ENCODE measurements at places on chromosomes 12 and 14. TPM values are rescaled to one million over a fixed set of nuclear protein-coding genes. Genes with fewer than 3 reads are reported as not detected.

HOXC9 gene
- total RNA-seq, result 4.2 TPM

NOVA1 gene
- 12.5 TPM for total RNA-seq

KLRD1 gene
- total RNA-seq, result 0.52 TPM

PIANP gene
- total RNA-seq, result under 0.01 TPM

OAS1 gene
- total RNA-seq, result 8.9 TPM

PTCSC3 gene
- not detected for total RNA-seq

PLBD1 gene
- 24.0 TPM for total RNA-seq

GSG1 gene
- total RNA-seq, result 6.8 TPM

GZMB gene
- 0.52 TPM for total RNA-seq

NPFF gene
- total RNA-seq, result not detected

CEBPE gene
- total RNA-seq, result under 0.01 TPM

TMEM132D gene
- 1.6 TPM for total RNA-seq

ART4 gene
- total RNA-seq, result not detected

MFAP5 gene
- total RNA-seq, result 246 TPM

TEX22 gene
- total RNA-seq, result under 0.01 TPM

NGDN gene
- 32.4 TPM for total RNA-seq

KRT72 gene
- not detected for total RNA-seq

SYCP3 gene
- total RNA-seq, result not detected

C12orf42 gene
- 1.0 TPM for total RNA-seq

HCAR3 gene
- total RNA-seq, result not detected

SLC2A14 gene
- 0.52 TPM for total RNA-seq

TAS2R42 gene
- not detected for total RNA-seq

RNU4-1 gene
- total RNA-seq, result under 0.01 TPM

PTPN11 gene
- total RNA-seq, result 34.4 TPM

PYGL gene
- total RNA-seq, result 32.9 TPM

UBE2N gene
- 51.7 TPM for total RNA-seq

KRT4 gene
- total RNA-seq, result not detected

KCNC2 gene
- 0.52 TPM for total RNA-seq

All from skeletal muscle tissue (tissue), 5 donors.